ENCODE measurements at places on chromosomes 2 and 18.

DNA sequence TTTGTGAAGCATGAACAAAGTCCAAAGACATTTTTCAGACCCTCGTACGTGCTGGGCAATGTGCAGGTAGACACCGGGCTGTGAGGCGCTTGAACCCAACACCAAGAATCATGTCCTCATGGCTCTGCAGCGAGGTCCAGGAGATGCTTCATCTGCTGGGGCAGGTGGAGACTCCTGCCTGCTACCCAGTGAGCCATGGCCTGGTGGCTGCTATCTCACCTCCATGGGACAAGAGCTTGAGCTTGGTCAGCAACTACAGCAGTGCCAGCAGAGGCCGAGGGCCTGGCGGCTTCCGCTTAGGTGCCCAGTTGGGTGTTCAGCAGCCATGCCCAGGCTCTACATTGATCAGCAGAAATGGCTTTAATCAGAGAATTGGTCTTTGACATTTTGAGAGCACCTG lies 281.0 kb upstream of the HS6ST1 start:
- no peak for DNase-seq

DNA sequence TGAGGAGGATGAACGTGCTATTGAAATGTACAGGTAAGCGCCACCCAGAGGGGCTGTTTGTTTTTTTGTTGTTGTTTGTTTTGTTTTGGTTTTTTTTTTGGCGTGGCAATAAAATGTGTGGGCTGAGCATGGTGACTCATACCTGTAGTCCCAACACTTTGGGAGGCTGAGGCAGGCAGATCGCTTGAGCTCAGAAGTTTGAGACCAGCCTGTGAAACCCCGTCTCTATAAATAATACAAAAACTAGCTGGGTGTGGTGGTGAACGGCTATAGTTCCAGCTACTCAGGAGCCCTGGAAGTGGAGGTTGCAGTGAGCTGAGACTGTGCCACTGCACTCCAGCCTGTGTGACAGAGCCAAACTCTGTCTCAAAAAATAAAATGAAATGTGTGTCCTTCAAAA lies 6.2 kb downstream of the PDCL3 start:
- DNase-seq = no peak

DNA sequence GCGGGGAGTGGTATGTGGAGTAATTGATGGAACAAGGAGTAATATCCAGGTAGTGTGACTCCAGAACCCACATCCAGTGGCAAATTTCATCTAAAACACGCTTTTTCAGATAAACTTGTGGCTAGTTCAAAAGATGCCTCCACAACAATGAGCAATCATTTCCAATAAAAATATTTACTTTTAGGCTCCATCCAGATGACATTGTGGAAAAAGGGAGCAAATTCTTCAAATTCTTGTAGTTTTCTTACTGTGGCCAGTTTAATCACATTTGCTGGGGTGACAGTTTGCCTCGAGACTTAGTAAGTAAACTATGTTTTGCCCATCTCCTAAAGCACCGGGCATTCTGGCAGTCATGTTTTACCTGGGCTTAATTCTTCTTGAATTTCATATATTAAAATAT lies 243.6 kb downstream of the IRS1 start:
- no peak for DNase-seq

DNA sequence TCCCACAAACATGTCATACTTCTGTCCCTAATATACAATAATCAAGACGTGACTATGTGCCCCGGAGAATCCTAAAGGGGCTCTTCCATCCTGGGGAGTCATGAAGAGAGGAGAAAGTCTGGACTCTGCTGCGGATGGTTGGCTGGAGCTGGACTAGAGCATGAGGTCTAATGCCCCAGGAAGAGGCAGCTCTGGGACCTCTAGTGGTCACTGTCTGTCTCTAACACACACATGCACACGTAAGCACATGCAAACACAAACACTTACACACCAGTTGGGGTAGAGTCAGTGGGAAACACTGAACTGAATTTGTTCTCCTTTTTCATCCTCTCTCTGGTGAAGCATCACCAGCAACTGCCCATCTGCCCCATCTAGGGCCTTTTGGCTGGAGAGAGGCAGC lies 271.6 kb downstream of the TDRD15 start:
- DNase-seq = no peak

GRCh38 chr2:102033031-102033749 lies 41.4 kb downstream of the IL1R2 start:
- DNase-seq = peak; percentile 17

DNA sequence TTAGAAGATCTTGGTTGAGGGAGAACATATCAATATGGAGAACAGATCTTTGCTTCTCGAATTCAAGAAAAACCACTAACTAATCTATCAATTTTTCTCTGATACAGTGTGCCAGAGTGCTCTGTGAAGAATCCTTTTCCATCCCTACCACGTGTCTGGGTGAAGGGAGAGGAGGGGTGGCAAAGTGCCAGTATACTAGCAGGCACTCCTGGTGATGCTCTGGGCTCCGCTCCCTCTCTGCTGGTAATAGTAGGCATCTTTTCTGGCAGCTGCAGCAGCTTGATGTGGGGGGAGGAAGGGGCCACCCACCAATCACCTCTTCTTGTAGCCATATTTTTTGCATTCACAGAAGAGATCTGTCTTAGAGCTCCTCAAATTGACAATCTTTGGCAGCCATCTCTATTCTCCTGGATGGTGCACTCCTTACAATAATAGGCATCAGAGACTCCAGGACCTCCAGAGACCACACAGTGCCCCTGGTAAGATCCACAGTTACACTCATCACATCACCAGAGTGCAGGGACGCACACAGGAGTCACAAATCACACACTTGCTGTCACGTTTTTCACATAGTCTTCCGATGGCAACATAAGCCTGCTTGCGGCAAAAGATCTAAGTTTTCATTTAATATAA lies 15.7 kb downstream of the STK39 start:
- DNase-seq = no peak

GRCh38 chr2:102238039-102238756 lies 51.4 kb downstream of the IL1RL2 start:
- no peak for DNase-seq

GRCh38 chr2:168120730-168121129 lies 126.7 kb downstream of the STK39 start:
- DNase-seq = no peak

- DNase-seq = no peak
Observed at GRCh38 chr2:99066075-99066958, 75.2 kb upstream of the C2orf15 start.

- DNase-seq = no peak
Observed at GRCh38 chr18:53862921-53863320, 361.5 kb downstream of the MBD2 start.

DNA sequence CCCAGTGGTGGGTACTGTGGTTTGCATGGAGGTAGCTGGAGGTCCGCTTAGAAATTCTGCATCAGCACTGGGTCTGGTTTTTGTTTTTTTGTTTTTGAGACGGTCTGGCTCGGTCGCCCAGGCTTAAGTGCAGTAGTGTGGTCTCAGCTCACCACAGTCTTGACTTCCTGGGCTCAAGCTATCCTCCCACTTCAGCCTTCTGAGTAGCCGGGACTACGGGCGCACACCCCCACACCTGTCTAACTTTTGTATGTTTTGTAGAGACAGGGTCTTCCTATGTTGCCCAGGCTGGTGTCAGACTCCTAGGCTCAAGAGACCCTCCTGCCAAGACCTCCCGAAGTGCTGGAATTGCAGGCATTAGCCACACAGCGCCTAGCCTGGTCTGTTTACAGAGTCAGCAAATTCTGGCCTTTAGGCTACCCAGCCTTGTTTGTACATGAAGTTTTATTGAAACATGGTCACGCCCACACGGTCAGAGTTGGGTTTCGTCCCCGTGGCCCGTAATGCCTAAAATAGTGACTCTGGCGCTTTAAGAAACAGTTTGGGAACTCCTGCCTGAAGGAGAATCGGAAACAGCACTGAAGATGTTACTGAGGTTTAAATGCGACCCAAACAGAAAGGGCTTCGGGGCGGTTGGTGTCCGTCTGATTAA lies 32.7 kb downstream of the CTDP1 start:
- no peak for DNase-seq

DNA sequence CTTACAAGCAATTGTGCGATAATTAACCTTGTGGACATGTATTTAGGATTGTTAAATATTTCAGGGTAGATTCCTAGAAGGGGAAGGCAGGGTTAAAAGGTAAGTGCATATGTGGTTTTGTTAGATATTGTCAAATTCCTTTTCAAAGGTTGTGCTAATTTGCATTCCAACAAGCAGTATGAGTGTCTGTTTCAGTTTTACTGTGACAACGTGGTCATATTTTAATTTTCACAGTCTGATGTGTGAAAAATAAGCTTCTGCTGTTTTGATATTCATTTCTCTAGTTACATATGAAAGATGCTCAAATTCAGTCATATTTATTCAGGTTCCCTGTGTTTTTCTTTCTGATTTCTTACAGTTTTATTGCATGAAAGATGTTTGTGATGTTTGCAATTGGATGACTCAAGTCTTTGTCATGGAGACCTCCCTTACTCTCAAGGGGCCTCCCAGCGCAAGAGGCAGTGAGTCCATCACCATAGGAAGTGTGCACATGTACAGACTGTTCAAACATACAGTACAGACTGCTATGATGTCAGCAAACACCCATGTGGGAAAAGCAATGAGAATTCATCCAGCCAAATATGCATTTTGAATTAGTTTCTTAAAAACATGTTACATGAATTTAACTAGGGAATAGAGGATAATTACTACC lies 310.8 kb downstream of the GALR1 start:
- no peak for DNase-seq

- no peak for DNase-seq
Observed at GRCh38 chr2:148948868-148949267, 73.8 kb downstream of the KIF5C start.

DNA sequence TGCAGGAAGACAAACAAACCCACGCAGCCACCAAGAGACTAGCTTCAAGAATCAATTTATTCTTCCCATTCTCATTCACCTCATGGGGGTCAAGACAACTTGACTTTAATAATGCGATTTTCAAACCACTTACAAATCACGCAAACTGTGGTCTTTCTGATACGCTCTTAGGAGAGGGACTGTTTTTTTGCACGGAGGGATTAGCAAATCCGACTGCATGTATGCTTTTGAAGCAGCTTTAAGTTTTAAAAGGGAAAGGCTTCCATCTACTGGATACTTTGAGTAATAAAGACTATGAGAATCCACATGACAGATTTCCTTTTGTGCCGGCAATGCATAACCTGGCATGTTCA lies 322.9 kb upstream of the KCNJ3 start:
- DNase-seq = no peak

DNA sequence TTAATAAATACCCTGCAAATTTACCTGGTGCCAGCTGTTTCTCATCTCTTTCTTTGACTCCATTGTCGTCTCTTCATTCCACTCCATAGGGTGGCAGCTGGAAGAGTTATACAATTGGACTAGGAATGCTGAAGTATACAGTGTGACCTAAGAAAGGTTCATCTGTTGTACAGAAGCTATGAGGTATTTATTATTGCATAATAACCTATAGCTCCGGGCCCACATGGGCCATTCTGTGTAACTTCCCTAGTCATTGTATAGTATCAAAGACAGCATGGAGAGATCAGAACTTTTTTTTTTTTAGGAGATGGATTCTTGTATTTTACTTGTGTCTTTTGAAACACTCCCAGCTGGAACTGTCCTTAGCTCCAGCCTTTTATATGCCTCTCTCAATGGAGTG lies 26.2 kb downstream of the BMP10 start:
- DNase-seq = no peak

GRCh38 chr18:51082571-51083267 lies 52.7 kb downstream of the SMAD4 start:
- no peak for DNase-seq

GRCh38 chr2:215885536-215885935 lies 127.8 kb downstream of the MREG start:
- no peak for DNase-seq

GRCh38 chr2:84969511-84970209 lies 1.3 kb upstream of the KCMF1 start:
- DNase-seq = peak; percentile 16

- no peak for DNase-seq
Observed at GRCh38 chr2:26530240-26530540, 52.3 kb upstream of the OTOF start.

DNA sequence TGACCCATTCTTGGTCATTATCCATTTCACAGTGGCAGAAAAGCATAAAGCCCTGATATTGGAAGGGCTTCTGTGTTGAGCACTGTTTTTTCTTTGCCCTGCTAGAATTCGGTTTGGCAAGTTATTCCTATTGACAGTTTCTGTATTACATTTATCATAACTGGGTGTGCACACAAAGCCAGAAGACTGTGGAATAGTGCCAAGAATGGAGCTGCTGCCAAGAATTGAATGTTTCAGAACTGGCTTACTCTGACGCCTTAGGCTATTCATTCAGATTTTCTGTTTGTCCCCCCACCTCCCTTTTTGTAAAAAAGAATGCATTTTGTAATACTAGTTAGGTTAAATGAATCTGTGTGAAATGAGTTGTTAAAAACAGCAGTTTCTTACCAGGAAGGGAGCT lies 12.7 kb downstream of the KDM3A start:
- DNase-seq = no peak

- DNase-seq = no peak
Observed at GRCh38 chr2:119408221-119408619, 23.4 kb upstream of the TMEM37 start.

DNA sequence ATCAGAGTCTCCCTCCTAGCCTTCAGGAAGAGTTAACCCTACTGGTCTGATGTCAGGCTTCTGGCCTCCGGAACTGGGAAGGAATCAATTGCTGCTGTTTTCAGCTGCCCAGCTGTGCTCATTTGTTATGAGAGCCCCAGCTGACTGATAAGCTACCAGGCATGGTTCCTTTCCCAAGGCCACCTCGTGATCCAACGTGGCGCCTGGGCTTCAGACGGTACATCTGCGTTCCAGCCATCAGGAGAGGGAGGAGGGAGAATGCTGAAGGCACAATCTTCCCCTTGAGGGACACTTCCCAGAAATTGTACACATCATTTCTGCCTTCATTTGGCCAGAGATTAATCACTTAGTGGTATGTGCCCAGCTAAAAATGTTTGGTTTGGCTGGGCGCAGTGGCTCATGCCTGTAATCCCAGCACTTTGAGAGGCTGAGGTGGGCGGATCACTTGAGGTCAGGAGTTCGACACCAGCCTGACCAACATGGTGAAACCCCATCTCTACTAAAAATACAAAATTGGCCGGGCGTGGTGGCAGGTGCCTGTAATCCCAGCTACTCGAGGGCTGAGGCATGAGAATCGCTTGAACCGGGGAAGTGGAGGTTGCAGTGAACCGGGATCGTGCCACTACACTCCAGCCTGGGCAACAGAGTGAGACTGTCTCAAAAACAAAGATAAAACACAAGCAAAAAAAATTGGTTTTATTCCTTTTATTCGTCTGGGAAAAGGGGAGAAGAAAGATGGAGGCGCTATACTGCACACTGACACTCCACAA lies 10.5 kb upstream of the ARMC9 start:
- no peak for DNase-seq

DNA sequence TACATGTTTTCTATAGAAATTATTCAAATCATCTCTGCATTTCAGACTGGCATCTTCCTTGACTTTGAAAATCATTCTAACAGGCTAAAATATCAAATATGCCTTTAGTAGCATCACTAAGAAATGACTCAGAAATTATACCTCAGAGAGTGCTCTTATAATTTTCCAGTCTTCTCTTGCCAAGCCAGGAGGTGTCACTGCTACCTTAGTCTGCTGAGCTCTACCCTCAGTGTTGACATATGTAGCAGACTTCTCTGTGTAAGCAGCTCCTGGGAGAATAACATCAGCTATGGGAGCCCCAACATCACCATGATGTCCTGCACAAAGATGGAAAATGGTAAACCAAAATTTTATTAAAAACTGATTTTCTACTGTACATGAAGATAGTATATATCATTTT lies 31.6 kb downstream of the NDUFS1 start:
- DNase-seq = no peak

Data from memory B cell (primary cell).